ENCODE measurements at places on chromosomes 7 and 10. TPM values are rescaled to one million over a fixed set of nuclear protein-coding genes. Genes with fewer than 3 reads are reported as not detected.

HOXA1 gene
- polyA plus RNA-seq, result 1.8 TPM

- peak; percentile 36 for DNase-seq
Observed at GRCh38 chr7:3942816-3943745, 642.0 kb downstream of the SDK1 start.

- no peak for DNase-seq
Observed at GRCh38 chr10:101818872-101819633, 809 bp upstream of the OGA start.

DNA sequence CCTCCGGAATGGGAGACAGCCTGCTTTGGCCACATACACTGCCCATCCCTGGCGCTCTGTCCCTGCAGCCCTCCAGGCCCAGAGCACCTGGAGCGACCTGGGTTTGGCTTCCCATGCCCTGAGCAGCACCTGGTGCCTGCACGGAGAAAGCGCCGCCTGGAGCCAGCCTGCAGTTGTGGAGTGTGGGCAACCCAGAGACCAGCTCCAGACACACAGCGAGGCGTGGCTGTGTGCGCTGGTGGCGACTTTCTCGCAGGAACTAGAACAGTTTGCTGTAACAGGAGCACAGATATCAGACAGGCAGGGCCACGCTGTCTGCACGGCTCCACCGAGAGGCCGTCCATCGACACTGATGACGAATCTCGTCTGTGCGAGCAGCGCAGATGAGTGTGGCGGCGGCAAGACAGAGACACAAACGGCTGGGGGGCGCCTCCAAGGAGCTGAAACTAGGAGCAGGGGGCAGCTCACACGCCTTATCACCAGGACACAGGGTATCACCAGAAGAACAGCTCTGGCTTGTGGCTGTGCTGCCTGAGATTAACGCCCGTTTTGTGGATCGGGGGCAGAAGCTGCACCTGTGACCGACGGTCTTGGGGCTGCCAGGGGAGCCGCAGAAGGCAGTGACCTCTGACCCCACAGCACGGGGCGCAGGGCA, 275.3 kb downstream of the DNAJB6 start:
- DNase-seq, result no peak

- DNase-seq, result no peak
Observed at GRCh38 chr10:102242118-102242485, 790 bp upstream of the PITX3 start.

DNA sequence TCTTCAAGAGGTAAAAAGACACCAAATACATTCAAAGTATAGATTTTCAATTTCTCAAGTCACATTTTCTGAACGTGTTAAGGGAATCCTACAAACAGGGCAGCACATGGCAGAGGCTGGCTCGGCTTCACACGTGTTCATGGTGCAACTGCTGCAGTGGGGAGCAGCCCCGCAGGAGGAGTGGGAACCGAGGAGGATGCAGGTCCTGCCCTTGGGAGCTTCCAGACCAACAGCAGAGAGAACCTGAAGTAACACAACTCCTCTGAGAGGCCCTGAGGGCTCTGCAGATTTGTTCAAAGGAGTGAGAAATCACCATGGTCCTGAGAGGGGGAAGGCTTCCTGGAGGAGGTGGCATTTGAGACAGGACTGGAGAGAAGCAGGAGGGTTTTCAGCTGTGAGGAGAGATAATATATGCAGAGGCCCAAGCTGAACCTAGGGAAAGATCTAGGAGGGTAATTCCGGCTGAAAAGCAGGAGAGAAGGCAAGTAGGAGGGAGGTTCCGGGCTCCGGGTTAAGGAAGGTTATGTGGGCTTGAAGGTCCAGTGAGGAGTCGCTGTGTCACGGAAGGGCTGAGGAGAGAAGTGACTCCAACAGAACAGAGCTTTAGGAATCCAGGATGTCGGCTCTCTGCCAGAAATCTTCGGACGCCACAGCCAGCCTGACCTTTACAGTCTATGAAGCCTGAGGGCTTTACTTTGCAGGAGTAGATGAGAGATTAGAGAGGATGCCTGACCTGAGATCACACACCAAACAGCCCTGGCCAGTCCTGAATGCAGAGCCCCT, 77.5 kb downstream of the GPR26 start:
- DNase-seq, result no peak

DNA sequence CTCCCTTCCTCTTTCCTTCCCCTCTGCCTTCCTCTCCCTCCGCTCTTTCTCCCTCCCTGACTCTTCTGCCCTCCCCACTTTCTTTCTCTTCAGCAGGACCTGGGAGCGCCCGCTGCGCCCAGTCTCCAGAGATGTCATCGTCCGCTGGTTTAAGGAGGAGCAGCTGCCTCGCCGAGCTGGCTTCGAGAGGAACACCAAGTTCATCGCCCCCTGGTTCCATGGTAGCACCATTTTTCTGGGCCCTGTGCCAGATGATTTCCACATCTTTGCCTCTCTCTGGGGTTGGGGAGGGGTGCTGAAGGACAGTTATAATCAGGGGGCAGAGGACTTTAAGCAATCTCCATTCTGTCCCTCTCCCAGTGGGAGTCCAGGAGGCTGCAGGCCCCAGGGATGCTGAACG, 71.6 kb downstream of the SH2D4B start:
- no peak for DNase-seq

DNA sequence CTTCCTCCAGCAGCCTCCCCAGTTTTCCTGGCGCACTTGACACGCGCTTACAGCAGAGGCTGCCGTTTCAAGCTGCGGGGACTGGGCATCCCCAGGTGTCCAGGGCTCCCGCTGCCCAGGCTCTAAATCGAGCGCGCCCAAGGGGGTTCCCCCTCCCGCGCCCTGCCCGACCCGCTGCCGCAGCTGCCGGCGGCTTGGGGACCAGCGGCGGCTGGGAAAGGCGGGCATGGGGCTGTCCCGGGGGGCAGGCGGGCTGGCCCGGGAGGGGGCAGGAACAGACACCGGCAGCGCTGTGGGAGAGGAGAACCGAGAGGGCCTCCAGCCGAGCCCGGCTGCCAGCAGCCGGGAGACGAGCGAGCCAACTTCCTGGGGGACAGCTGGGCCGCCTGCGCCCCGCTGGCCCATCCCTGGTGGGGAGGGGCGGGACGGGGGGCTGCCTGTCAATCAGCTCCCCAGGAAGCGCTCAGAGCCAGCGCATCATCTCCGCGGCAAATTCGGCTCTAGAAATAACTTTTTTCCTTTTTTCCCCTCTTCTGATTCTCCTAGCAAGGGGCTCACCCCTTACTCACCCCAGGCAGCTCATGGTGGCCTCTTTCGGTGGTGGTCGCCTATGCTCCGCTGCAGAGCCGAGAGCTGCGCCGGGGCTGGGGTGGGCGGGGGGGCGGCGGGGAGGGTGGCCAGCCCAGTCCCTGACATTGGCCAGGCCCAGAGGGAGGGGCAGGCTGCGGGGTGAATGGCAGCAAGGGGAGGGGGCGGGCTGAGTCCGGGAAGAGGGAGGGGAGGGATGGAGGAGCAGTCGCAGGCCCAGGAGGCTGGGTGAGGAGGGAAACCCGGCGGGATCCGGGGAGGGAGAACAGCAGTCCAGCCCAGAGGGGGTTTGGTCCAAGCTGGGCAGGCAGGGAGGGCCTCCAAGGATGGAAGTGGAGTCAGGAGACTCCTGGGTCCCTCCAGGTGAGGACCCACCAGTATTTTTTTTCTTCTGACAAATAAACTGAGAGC, 14.7 kb downstream of the GRID2IP start:
- no peak for DNase-seq

DNA sequence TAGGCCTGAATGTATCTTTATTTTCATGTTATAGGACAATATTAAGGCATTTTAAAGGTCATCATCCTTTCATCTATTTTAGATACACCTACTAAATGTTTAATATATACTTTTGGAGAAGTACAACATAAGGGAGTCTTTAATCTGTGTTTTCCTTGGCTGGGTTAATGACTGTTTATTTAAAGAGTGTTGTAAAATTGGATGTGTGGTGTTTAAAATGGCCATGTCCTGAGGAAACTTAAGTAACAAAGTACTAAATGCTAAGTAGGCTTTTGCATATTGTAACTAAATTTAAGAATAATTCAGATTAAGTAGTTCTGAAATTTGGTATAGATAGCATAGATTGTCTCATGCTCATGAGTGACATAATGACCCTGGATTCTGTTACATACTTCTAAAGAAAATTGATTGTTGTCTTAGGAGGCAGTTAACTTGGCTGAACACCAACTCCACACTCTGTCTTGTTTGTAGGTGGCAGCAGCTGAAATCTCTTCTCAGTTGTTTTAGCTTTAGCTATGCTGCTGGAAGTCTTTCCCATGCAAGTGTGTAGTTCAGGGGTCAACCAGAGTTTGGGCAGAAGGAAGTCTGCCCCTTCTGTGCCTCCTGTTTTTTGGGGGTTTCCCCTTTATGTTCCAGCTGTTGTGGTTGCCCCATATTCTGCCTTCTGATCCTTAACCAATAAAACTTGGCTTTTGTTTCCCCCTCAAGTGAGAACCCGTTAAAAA, 29.2 kb downstream of the DLD start:
- DNase-seq, result no peak

Measured in right lung (tissue), 10 donors.